ENCODE measurements at places on chromosomes 5 and 9.

DNA sequence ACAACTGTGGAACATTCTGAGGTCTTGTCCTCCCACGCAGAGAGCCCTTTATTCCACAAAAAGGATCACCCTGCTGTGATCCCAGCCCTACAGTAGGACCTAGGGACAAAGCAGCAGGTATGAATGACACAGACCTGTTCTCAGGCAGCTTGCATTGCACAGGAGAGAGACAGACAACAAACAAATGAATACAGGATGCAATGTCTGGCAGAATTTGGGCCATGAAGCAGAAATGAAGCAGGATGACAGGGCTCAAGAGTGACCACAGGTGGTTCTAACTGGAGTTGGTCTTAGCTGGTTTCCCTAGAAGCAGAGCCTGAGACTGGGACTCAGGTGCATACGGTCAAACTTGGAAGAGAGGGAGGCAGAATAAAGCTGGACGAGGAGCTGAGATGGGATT lies 388.8 kb downstream of the CDK5RAP2 start:
- DNase-seq = no peak

DNA sequence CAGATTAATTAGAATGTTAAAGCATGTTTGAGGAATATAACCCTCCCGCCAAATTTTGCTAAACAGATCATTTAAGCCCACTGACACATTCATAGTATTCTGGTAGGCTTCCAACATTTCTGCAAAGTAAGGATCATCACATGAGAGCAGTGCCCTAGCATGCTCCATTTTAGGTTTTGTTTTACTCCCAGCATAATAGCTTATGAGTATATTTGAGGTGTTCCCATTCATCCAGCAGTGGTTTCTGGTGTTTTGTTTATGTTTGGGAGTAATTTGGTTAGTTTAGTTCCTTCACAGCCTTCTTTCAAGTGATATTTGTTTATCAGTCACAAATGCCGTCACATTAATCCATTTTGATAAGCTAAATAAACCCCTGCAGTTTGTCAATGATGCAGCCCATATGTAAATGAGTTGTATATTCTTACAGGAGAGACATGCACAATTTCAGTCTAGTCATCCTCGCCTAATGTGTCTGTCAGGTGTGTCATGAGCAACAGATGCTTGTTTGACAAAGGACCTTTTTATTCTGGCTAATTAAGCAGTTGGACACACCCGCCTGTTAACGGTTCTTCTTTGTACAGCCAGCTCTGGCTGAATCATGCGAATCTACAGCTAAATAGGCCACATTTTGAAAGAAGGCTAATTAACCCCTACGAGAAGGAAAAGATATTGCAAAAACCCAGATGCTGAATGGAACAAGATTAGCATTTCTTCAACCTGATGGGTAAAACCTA lies 124.4 kb downstream of the RFX3 start:
- DNase-seq = no peak

DNA sequence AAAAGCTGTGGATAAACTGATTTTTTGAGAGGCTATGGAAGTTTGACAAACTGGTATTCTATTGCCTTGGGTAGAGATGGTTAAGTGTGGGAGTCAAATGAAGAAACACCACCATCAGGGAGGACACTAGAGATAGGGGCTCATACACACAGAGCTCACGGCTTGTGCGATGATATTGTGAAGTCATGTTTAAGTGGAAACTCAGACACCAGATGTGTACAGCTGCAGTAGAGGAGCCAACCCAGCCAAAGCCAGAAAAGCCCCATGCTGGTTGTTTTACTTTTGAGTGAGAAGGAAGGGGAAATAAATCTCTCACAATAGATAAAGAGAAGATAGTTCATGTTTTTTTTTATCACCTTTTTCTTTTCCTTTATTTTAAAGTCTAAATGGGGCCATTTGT lies 377.7 kb downstream of the DMRT2 start:
- no peak for DNase-seq

- DNase-seq = no peak
These were observed 45.1 kb upstream of the TRIO start for GRCh38 chr5:14097998-14098471.

DNA sequence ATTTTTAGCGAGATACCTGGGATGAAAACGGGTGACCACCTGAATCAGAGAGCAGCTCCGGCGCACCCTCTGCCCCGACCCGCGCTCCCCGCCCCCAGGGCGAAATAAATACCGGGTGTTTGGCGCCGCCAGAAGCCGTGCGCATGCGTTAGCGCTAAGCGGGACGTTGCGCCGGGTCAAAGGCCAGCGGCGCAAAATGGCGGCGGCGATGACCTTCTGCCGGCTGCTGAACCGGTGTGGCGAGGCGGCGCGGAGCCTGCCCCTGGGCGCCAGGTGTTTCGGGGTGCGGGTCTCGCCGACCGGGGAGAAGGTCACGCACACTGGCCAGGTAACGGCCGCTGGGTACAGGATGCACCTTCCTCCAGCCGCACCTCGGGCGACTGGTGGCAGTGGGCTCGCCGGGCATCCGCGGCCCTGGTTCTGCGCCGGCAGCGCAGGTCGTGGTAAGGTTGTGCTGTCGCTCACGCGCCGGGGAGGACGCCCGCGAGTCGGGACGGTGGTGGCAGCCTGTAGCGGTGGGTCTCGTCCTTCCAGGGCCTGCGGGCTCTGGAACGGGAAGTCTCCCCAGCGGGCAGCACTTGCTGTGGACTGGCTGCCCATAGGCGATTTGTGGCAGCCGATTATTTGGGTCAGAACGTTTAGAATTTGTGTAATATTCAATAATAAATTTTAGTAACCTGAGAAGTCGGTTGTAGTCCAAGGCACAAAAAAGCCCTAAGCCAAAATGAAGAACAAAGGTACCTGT lies at the start of gene NDUFS6:
Gene NDUFS6 (plus strand): TSS at position 186 of the 745 bp plus-strand sequence. CDS start 11 bp downstream, at position 197.
- DNase-seq = peak; percentile 95

- no peak for DNase-seq
These were observed 28.8 kb downstream of the C5 start for GRCh38 chr9:121021301-121021700.

- DNase-seq = no peak
These were observed 20.4 kb downstream of the S1PR3 start for GRCh38 chr9:89011683-89012082.

Data from RPMI8226 (cell line).